Activated naive CD4-positive, alpha-beta T cell (primary cell): ENCODE measurements at places on chromosomes 6 and 20.

DNA sequence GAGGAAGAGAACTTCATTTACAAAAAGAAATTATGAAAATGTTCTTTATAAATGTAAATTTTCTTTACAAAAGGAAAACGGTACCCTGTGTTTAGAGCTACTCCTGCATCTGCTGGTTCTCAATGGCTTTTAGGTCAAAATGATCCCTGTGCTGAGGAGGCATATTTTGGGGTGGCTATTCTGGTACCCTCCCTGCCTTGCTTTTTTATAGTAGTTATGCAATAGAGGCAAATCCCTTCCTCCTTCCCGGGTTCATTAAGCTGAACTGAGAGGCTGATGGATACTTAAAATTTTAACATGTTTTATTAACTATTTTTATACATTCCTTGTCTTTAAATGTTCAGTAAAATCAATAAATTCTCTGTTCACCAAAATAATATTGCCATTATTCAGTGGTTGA is 38.9 kb downstream of the KLHL32 start:
- no peak for DNase-seq

DNA sequence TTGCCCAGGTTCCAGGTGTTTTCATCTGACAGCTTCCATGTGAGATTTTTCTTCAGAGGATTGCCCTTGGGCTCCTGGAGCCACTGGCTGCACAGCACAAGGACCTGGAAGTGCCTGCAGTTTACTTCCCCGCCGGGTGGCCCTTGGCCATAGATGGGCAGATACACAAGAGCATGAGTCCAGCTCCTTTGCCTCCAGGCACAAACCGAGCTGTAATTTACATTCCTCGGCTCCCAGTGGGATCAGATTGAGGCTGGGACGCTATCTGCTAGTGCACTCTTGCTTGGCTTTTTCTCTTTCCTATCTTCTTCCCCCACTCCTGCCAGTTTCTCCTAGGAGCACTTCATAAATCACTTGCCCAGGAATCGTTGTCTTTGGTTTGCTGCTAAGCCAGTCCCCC is 85.4 kb upstream of the RALY start:
- no peak for DNase-seq

DNA sequence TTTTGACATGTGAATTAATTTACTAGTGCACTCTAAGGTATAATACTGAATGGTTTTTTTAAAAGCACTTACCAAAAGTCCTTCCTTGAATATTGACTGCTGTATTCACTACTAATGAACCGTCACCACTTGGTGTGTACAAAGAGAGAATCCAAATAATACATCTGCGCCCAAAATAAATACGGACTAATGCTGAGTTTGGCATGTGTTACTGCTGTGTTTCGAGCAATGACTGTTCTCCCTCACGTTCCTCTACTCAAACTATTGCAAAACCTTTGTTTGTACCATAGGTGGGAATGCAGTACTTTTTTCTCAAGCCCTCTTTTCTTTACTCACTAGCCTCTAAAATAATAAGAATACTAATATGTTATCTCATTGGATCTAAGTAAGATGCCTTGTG is 305.5 kb downstream of the QKI start:
- DNase-seq, result no peak

DNA sequence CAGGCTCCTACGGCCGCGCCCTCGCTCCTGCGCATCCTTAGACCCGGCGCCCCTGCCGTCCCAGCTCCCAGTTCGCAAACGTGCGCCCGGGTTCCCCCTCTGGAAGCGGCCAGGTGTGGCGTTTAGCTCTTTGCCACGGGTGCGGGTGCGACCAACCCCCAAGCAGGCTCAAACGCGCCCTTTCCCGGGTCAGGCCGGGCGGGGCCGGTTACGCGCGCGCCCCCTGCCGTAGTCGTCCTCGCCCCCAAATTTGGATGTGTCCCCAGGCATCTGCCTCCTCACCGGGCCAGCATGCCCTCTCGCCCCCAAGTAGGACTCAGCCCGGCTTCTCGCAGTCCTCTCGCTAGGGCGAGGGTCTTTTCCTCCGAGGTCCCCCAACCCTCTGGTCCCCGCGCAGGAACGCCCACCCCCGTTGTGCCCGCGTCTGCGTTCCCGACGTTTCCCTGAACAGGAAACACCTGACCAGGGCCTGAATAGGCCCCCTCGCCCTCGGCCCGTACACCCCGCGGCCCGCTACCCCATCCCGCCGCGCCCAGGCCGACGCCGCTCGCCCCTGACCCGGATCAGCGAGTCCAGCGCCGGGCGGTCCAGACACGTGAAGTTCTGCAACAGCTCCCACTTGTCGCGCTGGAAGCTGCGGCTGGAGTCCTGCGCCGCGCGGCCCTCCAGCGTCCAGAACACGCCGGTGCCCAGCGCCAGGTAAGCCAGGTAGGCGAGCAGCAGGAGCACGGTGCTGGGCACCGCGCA is 520 bp downstream of the KCNK17 start:
- no peak for DNase-seq

- no peak for DNase-seq
Measured at GRCh38 chr20:25496968-25497401, 88.3 kb downstream of the NINL start.

DNA sequence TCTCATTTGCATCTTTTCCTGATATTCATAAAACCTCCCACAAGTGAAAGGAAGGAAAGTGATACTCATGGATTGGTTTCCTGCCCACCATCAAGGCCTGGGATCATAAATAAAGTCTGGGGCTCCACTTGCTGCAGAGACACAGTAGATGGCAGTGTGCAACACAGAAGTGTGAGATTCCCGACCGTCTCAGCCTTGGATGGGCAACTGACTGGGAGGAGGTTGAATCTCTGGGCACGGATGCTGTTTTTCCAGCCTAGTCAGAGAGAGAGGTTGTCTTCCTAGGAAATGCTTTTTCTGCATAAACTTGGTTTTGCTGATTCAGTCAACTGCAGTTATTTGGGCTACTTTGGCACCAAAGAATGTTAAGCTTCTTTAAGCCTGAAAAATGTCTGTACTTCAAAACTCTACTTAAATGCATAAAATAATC is 9.9 kb upstream of the RFPL4B start:
- DNase-seq, result no peak

- no peak for DNase-seq
Measured at GRCh38 chr6:53005663-53006250, 10.7 kb upstream of the GSTA4 start.

DNA sequence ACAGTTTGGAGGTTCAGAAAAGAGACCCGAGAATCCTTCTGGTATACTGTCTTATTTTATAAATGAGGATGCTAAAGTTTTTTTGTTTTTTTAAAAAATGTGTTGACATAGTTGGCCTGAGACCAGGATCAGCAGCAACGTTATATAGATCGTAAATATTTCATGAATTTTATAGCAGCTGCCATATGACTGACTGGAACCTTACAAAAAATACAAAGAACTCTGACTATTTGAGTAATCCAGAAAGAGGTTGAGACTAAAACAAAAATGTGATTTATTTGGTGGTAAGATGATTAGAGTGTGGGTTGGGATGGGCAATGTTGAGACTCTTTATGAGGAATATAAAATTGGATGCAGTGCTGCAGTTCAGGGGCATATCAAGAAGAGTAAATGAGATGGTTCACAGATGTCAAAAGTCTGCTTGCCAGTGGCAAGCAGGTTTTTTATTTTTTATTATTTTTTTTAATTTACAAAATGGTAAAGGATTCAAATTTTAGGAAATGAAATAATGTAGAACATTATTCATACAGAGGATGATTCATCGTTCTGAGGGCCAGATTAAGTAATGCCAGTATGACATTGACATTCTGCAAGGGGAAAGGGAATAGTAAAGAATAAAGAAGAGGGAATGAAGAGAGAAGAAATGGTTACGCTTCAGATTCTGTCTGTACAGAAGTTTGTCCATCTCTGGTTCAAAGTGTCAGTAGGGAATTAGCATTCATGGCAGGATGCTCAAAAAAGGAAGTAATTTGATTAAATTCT is 58.5 kb downstream of the SCAF8 start:
- no peak for DNase-seq

- no peak for DNase-seq
Measured at GRCh38 chr6:292506-293192, 362 bp downstream of the DUSP22 start.

- DNase-seq, result no peak
Measured at GRCh38 chr6:54445207-54445606, 137.0 kb downstream of the TINAG start.

DNA sequence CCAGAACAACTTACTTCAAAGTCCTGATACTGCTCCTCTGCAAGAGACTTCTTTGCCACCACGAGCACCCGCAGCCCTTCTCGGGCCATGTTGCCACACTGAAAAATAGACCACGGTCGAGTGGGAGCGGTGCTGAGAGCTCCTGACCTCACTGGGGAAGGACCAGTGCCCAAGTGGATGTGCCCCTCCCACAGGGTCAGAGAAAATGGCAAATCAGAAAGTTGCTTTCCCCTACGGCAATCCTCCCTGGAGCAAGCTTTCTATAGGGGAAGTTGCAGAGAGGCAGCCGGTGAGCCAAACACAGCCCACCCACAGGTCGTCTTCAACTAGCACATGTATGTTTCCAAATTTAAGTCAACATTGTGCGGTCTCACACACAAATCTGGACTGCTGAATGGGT is 85.1 kb upstream of the NFATC2 start:
- no peak for DNase-seq

GRCh38 chr20:3901706-3902440 is 12.7 kb downstream of the PANK2 start:
- DNase-seq, result no peak
